Stimulated activated CD8-positive, alpha-beta memory T cell treated with anti-CD3 and anti-CD28 coated beads, Interleukin-4, amount 100 ng/mL, for 1 hour (primary cell): ENCODE measurements at places on chromosomes 6 and 20.

GRCh38 chr6:4973982-4974745, 29.7 kb downstream of the RPP40 start:
- no peak for DNase-seq

DNA sequence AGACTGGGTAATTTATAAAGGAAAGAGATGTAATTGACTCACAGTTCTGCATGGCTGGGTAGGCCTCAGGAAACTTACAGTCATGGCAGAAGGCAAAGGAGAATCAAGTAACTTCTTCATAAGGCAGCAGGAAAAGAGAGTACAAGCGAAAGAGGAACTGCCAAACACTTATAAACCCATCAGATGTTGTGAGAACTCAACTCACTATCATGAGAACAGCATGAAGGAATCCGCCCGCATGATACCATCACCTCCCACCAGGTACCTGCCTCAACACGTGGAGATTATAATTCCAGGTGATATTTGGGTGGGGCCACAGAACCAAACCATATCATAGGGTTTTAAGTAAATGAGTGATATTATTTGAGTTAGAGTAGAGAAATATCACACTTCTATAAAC, 189.3 kb downstream of the TSHZ2 start:
- no peak for DNase-seq

GRCh38 chr6:118370722-118371121, 177.4 kb upstream of the PLN start:
- DNase-seq, result no peak

DNA sequence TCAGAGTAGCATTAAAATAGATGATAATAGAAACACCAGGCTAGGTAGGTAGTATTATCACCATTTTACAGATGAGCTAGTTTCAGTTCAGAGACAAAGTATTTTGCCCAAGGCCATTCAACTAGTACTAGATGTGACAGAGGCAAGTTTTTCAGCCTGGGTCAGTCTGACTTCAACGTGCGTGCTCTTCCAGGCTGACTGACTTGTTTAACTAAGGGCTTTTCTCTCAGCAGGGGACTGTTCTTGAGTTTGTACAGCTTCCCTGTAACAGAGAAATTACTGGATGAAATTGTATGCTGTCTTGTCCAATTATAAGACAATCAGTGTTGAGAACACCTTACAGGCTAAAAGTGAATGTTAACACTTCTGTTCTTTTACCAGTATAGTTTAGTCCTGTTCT, 333.5 kb upstream of the MAN1A1 start:
- no peak for DNase-seq

DNA sequence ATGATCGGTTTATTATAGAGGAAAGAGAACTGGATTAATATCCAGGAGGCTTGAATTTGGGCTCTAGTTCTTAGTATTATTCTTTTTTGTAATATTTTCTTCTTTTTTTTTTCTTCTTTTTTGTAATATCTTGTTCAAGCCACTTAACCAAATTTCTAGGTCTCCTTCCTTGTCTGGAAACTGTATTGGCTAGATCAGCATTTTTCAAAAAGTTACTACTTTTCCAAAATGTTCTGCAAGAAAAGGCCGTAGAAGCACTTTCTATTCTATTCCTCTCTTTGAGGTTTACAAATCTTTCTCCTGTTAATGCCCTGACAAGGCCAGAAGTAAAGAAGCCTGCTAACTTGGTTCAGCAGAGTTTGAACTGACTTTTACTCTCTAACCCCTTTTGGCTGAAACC, 12.0 kb downstream of the BMP6 start:
- DNase-seq, result no peak

DNA sequence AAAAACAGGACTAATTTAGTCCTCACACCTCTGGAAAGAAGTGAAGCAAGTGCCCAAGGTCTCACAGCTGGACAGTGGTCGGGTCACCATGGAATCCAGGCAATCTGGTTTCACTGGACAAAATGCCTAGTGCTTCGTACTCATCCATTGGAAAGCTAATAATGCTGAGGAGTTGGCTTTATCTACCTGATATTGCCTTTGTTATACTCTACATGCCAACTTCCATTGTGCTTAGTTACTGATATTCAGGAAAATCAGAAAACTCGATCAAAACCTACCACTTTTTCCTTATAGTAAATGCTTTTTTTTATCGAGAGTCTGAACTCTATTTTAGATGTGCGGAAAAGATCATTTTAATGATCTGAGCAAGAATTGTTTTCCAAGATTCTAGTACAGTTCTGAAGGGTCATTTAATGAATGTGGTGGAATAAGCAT, 966 bp downstream of the CFAP206 start:
- DNase-seq, result no peak

DNA sequence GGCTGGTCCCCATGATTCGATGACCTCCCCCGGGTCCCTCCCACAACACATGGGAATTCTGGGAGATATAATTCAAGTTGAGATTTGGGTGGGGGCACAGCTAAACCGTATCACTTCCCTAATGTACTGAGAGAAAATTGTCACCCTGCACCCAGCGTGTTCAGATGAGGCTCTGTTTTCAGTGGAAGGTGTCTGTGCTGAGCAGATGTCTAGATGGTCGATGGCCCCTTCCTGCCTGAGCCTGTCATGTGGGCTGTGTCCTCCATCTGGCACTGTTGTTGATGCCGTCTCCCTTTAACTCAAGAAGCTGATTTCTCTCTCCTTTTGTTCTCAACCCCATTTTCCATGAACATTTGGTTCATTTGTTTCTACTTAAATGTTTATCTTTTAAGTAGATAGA, 37.0 kb downstream of the TMEM181 start:
- DNase-seq, result no peak

DNA sequence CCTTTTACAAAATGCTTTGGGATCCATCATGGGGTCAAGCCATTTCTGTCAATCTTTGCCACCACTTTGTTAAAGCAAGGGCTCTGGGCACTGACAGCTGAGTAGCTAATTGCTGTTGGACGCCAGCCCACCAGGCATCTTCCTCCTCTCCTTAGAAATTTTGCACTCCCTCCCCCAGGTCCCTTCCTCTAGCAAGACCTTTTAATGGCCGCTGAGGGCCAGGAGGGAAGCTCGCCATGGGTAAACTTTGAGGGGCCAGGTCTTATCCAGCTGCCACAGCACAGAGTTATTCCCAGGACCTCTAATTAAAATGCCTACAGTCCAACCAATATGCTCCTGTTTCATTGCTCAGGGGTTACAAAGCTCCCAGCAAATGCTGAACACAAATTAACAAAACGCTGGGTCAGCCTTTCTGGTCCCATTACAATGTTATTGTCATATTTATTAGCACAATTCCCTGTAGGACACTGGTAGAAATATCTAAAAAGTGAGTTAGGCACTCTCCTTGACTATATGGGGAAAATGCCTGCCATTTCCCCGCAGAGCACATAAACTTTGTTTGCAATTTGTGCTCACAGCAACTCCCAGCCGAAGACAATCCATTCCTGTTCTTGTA, 16.8 kb downstream of the SCML4 start:
- DNase-seq, result no peak

GRCh38 chr20:10626896-10627295, 46.9 kb downstream of the JAG1 start:
- no peak for DNase-seq

- DNase-seq, result no peak
Measured at GRCh38 chr6:116397914-116398313, 27.2 kb downstream of the DSE start.

DNA sequence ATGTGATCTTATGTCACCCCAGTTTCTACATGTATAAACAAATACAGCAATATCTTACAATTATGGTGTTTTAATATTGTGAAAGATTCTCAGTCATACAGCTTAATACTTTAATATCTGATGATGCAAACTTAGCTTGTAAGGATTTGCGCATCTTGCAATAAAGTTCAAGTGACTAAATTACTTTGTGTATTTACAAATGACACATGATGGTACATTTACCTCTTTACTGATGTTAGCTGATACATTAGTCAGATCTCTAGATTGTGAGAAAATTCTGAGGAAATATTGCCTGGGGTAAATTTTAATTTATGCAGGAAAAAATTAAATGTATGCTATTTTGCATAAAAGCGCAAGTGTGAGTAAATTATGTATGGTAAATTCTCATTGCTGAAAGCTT, 418.8 kb upstream of the MMS22L start:
- no peak for DNase-seq

- DNase-seq, result no peak
Measured at GRCh38 chr6:170030284-170030815, 260.5 kb downstream of the DLL1 start.

- DNase-seq, result no peak
Measured at GRCh38 chr6:142796571-142796970, 148.4 kb downstream of the HIVEP2 start.

DNA sequence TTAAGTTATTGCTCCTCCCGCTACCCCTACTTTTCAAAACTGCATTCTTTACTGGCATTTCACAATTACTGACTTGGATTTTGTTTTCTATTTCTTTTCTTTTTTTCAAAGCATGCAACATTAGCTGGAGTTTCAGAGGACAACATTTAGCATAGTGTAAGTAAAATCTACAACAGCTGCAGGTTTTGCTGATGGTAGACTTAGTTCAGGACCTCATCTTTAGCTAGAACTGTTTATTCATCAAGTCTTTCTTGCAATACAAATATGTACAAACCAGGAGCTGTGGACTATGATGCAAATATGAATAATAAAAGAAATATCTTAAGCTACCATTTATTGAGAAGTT, 728 bp upstream of the CEP162 start:
- DNase-seq, result no peak

DNA sequence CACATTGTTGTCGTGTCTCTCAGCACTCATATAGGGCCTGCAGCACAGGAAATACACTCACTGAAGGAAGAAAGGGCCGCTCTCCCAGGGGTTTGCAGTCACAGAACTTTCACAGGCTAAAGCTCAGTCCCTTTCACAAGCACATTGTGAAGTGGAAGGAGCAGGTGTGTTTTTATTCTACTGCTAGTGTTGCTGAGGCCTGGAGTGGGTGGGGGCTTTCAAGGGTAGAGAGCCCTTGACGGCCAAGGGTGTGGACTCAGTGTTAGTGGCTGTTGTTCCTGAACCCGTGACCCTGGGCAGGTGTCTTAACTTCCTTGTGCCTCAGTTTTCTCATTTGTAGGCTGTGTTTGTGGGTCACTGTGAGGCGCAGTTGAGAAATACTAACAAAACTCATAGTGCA, 66.2 kb upstream of the SLC22A1 start:
- no peak for DNase-seq

DNA sequence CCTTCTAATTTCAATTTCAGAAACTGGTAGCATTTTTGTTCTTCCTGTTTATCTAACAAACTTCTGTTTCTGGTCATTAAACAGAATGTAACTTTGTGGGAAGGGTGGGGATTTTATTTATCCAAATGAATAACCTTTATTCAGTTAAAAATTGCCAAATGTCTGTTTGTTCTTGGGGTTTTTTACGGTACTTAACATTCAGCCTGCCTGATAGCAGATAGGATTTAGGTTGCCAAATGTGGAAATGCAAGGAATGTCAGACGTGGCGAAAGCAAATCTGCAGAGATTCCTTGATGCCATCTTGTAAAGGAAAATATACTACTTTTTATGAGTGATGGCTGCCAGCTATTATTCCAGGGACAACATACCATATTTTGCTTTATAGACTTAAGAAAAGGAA, 95.7 kb downstream of the LYRM2 start:
- no peak for DNase-seq

- DNase-seq, result no peak
Measured at GRCh38 chr6:111573892-111574797, 31.5 kb downstream of the TRAF3IP2 start.

- DNase-seq, result no peak
Measured at GRCh38 chr20:56212091-56212490, 36.4 kb upstream of the MC3R start.

- DNase-seq, result no peak
Measured at GRCh38 chr6:135318738-135319469, 137.8 kb downstream of the MYB start.

DNA sequence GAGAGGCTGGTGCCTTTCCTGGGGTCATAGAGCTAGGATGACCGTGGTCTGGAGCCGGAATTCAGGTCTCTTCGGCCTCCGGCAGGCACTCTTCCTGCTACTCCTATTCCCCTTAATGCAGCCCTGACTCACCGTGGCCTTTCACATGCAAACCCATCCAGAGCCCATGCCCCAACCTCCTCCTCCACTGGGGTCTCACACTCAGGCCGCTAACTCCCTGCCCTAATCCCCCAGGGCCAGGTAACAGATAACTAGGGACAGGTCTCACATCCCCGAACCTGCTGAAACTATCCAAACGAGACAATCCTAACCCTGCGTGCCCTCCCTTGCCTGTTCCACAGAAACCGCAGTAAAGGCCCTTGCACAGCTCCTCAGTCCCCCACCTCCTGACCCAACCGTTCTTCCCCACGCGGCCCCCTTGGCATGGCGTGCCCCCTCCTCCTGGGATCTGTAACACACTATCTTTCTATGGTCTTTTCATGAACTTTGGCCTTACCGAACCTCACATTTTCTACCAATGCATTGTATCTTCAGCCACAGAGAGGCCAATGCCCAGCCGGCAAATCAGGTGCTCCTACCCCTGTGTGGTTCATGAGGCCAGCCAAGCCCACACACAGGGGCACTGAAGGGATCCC, 245.4 kb upstream of the EXOC2 start:
- no peak for DNase-seq

- no peak for DNase-seq
Measured at GRCh38 chr6:111874025-111874415, 768 bp upstream of the FYN start.

GRCh38 chr6:25016014-25016720, 80.4 kb upstream of the RIPOR2 start:
- DNase-seq, result no peak

GRCh38 chr6:68372991-68373390, 262.1 kb upstream of the ADGRB3 start:
- no peak for DNase-seq

- DNase-seq, result no peak
Measured at GRCh38 chr20:58553841-58554240, 38.6 kb upstream of the APCDD1L start.

GRCh38 chr20:33333616-33334015, 50.6 kb downstream of the BPIFB1 start:
- DNase-seq, result no peak

GRCh38 chr20:38293491-38294065, 10.4 kb upstream of the BPI start:
- DNase-seq, result no peak

- no peak for DNase-seq
Measured at GRCh38 chr20:51460569-51461265, 81.8 kb downstream of the NFATC2 start.

GRCh38 chr6:43246301-43247113, 3.2 kb downstream of the TTBK1 start:
- no peak for DNase-seq

- DNase-seq, result no peak
Measured at GRCh38 chr20:1328680-1329330, at the start of gene SDCBP2. SDCBP2 (minus strand) TSS chr20:1329139; CDS start chr20:1320416, 8,723 bp downstream.

- no peak for DNase-seq
Measured at GRCh38 chr20:19428324-19428723, 215.9 kb downstream of the SLC24A3 start.

GRCh38 chr20:49713753-49714712, at the start of gene B4GALT5:
B4GALT5 (minus strand) TSS chr20:49713878; CDS start chr20:49713690, 188 bp downstream.
- DNase-seq, result peak; percentile 37

GRCh38 chr6:75296811-75297779, 12.5 kb upstream of the TMEM30A start:
- DNase-seq, result no peak

GRCh38 chr6:16836144-16836981, 75.1 kb upstream of the ATXN1 start:
- no peak for DNase-seq

GRCh38 chr6:44733868-44734267, 346.4 kb downstream of the CDC5L start:
- no peak for DNase-seq
